ENCODE measurements at places on chromosomes 1 and 21. TPM values are rescaled to one million over a fixed set of nuclear protein-coding genes. Genes with fewer than 3 reads are reported as not detected.

The MMEL1 gene
- not detected for total RNA-seq

The ARHGEF11 gene
- total RNA-seq = 31.7 TPM

The NPR1 gene
- 1.0 TPM for total RNA-seq

The PRDM16 gene
- total RNA-seq = 11.6 TPM
